ELF-1 (cell line): ENCODE measurements at places on chromosomes 12 and 14.
A peak's percentile ranks its signal among the peaks of the same experiment; 100 is the strongest.

- DNase-seq = no peak
Measured at GRCh38 chr12:108696111-108696995, 35.0 kb downstream of the CORO1C start.

GRCh38 chr12:27571463-27571862, 47.5 kb downstream of the PPFIBP1 start:
- DNase-seq = no peak

GRCh38 chr12:132689227-132689626, 1.8 kb downstream of the PXMP2 start:
- DNase-seq = no peak

DNA sequence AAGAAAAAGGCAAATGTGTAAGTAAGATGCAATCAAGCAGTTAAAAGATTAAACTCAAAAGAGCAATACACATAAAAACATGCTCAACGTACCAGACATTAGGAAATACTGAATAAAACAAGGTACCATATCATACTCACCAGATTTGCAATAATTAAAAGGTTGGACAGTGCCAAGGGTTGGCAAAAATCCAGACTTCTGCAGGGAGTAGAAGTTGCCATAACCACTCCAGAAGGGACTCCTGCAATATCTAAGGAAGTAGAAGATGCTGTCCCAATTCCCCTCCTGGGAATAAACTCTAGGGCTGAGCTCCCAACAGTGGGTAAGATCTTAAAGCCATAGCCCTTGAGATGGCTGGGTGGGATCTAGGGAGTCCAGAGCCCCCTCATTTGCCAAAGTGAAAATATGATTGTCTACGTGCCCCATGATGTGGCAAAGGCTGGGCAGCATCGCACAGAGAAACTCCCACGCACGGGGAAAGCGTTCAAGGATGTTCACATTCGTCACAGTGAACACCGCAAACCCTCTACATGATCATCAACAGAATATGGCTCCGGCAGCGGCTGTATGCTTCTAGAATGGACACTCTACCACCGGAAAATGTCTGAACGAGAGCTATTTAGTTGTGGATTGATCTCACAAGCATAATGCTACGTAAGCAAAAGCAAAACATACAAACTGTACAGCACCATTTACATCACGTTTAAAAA, 12.3 kb downstream of the KCTD10 start:
- DNase-seq = no peak

GRCh38 chr12:95836630-95837239, 22.0 kb upstream of the SNRPF start:
- DNase-seq = no peak

DNA sequence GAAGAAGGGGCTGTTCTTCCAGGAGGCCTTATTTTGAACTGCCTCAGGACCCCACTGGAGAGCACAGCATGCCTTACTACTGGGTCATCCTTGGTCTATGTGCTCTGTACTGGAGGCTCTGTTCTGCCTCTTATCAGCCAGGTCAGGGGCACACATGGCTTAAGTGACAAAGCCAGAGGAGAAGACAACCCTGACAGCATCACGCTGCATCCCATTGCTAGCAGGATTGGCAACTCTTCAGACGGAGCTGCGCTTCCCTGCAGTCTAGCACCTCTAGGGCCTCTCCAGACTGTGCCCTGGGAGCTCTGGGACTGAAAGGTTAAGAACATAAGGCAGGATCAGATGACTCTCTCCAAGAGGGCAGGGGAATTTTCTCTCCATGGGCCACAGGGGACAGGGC, 17.3 kb upstream of the TIGAR start:
- no peak for DNase-seq

DNA sequence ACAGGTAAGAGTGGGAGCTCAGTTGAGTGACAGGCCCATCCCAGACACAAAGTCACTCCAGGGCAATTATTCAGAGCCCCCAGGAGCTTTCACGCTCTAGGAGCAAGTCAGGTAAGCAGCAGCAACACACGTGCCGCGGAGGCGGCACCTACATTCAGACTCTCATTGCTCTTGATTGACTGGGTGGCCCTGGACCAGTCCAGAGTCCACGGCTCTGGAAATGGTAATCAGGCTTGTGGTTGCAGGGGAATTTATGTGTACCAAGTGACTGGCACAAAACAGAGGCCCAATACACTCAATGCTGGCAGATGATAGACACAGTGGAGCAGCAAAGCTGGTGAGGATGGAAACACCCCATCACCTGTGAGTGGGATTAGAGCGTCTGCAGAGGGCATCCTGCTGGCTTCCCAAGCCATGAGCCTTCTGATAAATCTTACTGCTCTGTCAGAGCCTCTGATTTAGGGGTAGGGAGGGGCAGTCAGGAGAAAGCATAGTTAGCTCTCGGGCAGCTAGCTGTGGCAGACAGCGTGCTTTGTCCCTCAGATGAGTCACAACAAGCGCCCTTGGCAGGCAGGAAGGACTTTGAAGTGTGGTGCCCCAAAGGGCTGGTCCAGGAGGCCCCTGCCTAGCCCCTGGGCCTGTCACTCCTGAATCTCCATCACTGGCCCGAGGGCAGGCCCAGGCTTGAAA, 344.7 kb downstream of the CACNA1C start:
- peak; percentile 51 for DNase-seq

DNA sequence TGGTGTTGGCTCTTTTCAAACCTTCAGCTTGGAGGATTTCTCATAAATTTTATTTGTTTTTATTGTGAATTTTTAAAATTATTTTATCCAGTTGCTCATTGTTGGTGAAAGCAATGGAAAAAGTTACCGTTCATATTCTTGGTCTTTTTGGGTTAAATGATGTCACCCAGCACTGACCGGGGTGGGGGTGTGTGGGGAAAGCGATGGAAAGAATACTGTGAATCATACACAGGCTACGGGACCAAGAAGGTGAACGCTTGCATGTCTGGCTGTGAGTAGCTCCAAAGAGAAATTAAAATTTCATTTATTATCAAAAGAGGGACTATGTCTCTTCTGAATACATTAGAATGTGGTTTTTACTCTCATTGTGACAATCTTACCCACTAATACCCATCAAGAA, 430.1 kb downstream of the AEBP2 start:
- DNase-seq = no peak

DNA sequence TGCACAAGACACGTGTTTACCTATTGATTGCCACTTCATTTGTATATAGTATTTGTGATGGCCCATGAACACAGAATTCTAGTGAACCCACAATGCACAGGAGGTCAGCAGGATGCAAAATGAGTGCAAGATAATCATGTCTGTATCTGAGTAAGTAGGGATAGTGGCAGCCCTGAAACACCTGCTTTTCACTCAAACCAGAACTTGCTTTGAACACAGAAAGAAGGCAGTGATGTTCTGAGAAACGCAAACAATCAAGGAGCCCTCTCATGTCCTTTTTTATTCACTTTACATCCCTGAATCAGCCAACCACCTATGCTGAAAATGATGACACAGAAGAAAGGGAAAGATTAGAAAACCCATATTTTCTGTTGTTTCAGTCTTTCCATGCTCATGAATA, 170.4 kb upstream of the AVPR1A start:
- no peak for DNase-seq

GRCh38 chr14:104517867-104518266, 61.7 kb upstream of the C14orf180 start:
- DNase-seq = no peak

GRCh38 chr14:95483309-95484165, 32.9 kb downstream of the SYNE3 start:
- peak; percentile 76 for DNase-seq

- peak; percentile 63 for DNase-seq
Measured at GRCh38 chr14:73782623-73783022, 68.4 kb upstream of the PNMA1 start.

GRCh38 chr12:106223485-106224354, 24.1 kb downstream of the CKAP4 start:
- DNase-seq = peak; percentile 89

DNA sequence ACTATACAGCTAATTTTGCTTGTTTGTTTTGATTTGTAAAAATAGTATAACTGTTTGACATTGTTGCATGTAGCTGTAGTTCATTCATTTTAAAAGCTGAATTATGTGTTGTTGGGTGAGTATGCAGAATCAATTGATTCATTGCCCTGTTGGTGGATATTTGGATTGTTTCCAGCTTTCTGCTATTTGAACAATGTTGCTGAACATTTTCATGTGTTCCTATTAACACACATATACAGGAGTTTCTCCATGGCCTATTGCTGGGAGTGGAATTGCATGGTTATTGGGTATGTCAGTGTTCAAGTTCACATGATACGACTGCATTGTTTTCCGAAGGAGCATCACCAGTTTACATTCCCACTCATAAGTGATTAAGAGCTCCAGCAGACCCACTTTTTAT, 75.3 kb downstream of the SRGAP1 start:
- DNase-seq = no peak

GRCh38 chr12:117875744-117876435, 92.9 kb downstream of the KSR2 start:
- peak; percentile 86 for DNase-seq

GRCh38 chr12:117400912-117401311, 39.5 kb upstream of the NOS1 start:
- DNase-seq = no peak
